ENCODE measurements at places on chromosomes 5 and 9.
A peak's percentile ranks its signal among the peaks of the same experiment; 100 is the strongest.

DNA sequence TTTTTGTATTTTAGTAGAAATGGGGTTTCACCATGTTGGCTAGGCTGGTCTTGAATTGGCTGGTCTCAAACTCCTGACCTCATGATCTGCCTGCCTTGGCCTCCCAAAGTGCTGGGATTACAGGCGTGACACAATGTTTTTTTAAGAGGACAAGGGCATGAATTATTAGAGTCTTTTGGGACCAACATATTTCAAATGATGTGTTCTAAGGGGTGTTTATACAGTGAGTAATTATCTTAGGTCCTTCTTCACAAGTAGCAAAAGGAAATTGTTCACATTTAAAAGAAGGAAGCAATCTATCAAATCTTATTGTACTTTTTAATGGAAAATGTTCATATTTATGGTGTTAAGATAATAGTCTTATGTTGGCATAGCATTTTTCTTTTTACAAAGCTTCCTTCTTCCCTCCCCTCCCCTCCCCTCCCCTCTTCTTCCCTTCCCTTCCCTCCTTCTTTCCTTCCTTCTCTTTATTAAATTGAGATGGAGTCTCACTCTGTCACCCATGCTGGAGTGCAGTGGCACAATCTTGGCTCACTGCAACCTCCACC lies 6.7 kb downstream of the GNG10 start:
- DNase-seq, result no peak

DNA sequence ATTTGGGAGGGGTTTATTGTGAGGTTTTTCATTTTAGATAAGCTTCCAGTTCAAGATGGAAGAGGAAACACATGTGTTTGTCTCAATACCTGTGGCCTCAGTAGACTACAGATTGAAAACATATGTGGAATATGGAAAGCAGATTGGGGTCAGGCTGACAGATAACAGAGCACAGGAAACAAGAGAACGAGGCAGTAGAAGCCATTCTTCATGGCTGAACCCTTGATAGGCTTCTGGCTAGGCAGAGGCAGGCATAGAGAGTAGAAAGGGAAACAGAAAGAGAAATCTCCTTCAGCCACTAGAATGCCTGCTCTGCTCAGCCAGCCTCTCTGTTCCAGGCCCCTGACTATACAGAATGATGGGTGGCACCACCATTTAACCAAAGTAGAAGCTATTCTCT lies 152.5 kb downstream of the MUSK start:
- peak; percentile 34 for DNase-seq

DNA sequence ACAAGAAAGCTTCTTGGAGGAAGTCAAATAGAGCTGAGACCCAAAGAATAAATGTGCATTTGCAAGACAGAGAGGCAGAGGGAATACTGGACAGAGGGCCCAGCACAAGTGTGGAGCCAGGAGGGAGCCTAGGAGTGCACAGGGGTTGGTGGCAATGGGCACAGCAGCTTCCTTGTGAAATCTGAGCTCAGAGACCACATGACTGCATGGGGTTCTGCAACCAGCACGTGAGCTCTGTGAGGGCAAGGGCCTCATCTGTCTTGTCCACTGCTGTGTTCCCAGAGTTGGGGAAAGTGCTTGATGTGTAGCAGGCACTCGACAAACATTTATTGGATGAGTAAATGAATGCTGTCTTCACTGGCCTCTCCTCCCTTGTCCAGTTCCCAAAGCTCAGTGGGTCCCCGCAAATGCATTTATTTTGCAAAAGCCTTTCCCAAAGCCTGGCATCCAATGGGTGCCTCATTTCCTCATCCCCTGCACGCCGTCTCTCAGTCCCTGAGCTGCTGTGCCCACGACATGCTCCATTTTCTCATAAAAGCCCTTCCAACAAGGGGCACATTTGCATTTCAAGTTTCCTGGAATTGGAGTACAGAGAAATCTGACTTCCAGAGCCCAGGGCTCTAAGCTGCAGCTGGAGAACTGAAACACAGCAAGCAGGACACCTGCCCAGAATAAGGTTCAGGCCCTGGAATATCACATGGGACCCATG lies 58.5 kb downstream of the KCNIP1 start:
- DNase-seq, result no peak

- no peak for DNase-seq
Measured at GRCh38 chr9:108274971-108275370, 580.8 kb downstream of the ACTL7B start.

DNA sequence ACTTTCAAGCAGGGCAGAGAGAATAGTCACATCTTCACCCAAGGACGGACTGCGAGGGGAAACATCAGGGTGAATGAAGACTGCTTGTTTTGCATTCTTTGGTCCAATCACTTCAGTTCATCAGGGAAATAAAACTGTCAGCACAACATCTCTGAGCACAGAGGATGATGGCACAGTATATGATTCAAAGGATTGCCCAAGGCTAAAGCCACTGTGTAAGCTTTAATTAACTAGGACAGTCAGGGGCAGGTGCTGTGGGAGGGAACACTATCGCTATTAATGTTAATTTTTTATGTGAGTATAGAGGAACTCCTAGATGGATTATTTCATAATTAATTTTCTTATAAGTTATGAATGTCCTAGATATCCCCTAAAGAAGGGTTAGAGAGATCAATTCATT lies 112.1 kb downstream of the BASP1 start:
- no peak for DNase-seq

DNA sequence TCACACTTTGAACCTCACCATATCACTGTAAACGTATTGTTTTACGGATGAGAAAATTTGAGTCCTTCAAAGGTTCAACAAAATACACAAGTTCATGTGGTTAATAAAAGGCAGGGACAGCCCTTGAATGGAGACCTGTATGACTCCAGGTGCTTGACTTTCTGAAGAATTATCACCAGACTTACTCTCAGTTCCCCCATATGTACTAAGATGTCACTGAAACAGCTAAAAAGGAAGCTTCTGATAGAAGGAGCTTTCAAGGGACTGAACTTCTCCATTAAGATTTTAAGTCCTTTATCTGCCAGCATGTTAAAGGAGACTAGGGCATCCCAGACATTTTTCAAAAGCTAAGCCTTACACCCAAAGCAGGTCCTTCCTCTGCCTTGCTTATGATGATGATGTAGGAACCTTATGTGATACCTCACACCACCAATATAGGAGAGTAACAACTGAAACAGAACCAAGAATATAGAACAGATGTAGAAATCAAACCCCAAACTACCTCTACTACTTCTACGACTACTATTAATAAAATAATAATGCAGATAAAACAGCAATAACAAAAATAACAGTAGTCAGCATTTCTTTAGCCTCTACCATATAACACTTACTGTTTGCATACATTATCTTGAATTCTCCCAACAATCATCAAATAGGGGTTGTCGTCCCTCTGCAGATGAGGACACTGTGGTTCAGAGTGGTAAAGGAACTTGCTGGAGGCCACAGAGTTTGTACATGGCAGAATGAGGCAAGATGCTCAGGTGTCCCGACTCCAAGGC lies 273.9 kb downstream of the ELAVL2 start:
- DNase-seq, result no peak

GRCh38 chr5:159884917-159885620 lies 31.2 kb upstream of the ADRA1B start:
- no peak for DNase-seq

DNA sequence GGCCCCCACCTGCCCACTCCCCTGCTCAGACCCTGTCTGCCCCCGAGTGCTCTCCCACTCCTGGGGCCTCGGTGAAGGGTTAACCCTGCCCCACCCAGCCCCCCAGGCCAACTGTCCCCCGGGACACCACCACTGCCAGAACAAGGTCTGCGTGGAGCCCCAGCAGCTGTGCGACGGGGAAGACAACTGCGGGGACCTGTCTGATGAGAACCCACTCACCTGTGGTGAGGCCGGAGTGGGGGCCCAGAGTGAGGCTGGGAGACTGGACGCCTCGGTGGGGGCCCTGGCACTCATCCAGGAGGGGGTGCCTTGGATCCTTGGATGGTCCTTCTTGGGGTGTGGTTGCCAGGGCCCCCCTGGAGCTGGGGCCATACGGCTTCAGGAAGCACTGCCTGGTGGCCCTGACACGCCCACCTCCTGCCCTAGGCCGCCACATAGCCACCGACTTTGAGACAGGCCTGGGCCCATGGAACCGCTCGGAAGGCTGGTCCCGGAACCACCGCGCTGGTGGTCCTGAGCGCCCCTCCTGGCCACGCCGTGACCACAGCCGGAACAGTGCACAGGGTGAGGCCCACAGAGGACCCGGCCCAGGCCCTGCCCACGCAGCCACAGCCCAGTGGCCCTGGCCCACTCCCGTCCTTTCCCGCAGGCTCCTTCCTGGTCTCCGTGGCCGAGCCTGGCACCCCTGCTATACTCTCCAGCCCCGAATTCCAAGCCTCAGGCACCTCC lies 2.1 kb downstream of the MAMDC4 start:
- no peak for DNase-seq

GRCh38 chr5:142175039-142175438 lies 66.5 kb downstream of the NDFIP1 start:
- no peak for DNase-seq

DNA sequence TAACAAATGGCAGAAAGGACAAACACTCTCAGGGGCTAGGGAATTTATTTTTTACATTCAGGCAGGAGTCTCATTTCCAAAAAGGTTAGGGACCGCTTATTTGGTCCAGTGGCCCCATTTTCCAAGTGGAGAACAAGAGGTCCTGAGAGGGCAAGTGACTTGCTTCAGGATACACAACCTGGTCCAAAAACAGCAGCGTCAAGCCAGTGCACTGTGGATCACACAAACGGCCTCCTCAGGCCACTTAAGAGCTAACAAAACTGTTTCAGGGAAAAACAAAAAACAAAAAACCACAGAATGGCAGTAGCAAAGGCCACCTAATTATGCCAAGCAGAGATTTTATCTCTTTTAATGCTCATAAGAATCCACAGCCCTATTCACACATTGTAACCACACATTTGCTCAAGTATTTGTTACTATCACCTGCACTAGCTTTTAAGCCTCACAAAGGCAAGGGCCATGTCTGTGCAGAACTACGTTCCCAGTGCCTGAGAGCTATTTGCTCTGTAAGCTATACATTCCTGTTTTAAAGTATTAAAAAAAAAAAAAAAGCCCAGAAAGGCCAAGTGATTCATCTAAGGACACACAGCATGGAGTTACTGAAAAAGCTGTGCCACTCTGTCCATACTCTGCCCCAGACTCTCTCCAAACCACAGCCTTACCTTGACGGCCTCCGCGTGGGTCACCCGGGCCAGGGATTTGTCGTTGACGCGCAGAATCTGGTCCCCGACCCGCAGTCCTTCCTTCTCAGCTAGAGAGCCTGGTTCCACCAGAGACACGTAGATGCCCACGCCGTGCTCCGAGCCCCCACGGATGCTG lies 1.5 kb downstream of the WHRN start:
- DNase-seq, result no peak

DNA sequence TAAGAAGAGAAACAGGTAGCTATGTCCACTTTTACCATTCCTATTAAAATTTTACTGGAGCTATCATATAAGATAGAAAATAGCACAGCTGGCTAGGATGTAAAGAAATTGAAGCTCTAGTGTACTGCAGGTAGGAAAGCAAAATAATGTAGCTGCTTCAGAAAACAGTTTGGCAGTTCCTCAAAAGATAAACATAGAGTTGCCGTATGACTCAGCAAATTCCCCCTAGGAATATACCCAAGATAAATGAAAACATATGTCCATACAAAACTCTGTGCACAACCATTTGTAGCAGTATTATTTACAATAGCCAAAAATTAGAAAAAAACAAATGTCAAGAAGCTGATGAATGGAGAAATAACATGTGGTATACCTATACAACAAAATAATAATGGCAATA lies 64.6 kb upstream of the SHISAL2B start:
- DNase-seq, result no peak

- DNase-seq, result no peak
Measured at GRCh38 chr9:98953581-98954243, 10.0 kb downstream of the COL15A1 start.

DNA sequence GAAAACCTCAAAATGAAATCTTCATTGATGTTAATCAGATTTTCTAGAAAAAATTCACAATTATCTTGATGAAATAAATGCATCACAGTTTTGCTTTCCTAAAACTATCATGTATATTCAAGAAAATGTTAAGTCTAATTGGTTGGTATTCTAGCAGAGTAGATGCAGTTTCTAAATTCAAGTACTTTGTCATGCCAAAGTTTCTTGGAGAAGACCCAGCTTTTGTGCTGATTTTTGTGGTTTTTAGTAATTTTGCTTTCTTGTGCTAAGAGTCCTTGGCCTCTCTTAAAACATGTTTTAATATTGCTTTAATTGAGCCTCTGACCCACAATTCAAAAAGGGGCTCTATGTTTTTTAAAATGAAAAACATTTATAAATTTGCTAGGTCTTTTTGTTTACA lies 924.8 kb upstream of the PTPRD start:
- no peak for DNase-seq

DNA sequence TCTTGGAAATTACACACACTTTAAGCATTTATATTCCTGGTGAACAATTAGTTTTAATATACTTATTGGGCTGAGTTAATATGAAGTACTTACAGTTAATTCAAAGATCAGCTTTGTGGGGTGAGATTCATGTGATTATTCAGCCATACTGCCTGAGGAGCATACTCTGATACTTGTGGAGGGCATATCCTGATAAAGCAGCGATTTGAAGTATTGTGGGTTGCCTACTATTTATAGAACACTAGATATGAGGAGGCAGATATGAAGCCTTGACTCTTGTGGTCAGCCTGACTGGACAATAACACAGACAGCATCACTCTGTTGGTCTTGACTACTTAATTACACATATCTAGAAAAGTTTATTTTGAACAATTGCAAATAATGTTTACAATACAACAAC lies 27.0 kb upstream of the AGGF1 start:
- no peak for DNase-seq

DNA sequence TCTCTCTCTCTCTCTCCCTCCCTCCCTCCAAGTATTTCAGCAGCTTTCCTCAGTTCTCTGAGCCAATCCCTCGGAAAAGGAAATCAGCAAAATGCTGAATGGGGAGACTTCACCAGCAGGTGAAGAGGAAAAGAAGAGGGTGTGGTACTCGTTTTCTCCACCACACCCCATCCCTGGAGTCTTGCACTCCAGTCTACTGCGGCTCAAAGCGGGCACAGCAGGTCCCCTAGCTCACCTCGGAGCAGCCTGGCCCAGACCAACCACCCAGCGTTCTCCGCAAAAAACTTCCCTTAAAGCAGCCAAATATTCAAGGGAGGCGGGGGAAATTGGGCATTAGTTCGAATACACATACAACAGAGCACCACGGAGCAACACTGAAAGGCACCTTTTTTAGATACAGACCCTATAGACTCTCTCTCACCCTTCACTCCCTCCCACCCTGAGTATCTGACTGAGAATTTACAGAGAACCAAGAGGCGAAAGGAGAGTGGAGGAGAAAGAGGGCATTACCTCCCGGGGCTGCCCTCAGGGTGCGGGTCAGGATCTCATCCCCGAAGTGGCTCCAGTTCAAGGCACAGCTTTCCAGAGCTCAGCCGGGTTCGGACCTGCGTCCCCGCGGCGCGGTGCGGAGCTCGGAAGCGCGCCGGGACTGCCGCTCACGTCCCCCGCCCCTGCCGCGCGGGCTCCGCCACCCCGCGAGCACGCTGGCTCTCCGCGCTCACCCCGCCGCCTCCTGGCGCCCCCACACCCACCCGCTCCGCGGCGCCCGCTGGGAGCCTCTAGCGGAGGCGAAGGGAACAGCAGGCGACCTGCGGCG lies 1638.5 kb upstream of the C9orf72 start:
- DNase-seq, result peak; percentile 88

- DNase-seq, result no peak
Measured at GRCh38 chr5:133706506-133707430, 94.4 kb upstream of the FSTL4 start.

- no peak for DNase-seq
Measured at GRCh38 chr5:29963956-29964355, 1229.5 kb upstream of the CDH6 start.
